ENCODE measurements at places on chromosomes 3 and 15. TPM values are rescaled to one million over a fixed set of nuclear protein-coding genes. Genes with fewer than 3 reads are reported as not detected.

GRCh38 chr3:114333180-114333922 is 39.5 kb downstream of the TIGIT start:
- DNase-seq = no peak

GRCh38 chr3:136414476-136414875 is 164.3 kb downstream of the PCCB start:
- DNase-seq = no peak

DNA sequence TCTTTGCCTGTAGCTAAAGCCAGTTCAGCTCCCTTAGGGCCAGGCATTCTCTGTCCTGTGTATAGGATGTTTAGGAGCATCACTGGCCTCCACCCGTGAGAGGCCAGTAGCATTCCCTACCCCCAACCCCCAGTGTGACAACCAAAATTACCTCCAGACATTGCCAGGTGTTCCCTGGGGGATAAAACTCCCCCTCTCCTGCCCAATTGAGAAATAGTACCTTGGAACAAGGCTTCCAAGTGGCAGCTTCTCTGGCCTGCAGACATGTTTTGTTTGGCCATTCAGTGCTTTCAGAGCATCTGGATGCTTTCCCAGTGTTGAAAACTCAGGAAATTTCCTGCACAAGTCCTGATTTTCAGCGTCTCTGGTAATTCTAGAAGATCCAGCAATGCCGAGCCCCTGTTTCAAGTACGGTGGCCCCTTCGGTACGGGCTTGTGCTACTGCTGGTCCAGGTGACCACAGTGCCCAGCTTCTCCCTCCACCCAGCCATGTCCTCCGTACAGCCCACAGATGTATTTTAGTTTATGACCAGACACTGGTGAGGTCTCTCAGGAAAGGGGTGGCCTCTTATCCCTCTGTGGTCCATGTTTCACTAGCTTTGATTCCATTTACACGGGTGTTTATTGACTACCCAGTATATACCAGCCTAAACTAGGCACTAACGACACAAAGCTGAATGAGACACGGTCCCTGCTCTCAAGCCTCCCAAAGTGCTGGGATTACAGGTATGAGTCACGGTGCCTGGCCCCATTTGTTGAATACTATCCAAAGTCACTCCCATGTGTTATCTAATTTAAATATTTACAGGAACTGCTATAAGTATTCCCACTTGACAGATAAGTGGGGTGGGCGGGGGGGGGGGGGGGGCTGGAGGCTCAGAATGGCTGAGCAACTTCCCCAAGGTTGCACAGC is 125.4 kb upstream of the RAD18 start:
- DNase-seq = no peak

GRCh38 chr3:43001094-43001553 is 22.0 kb downstream of the GASK1A start:
- peak; percentile 77 for DNase-seq

GRCh38 chr3:50248387-50248786 is 12.4 kb downstream of the GNAI2 start:
- no peak for DNase-seq

DNA sequence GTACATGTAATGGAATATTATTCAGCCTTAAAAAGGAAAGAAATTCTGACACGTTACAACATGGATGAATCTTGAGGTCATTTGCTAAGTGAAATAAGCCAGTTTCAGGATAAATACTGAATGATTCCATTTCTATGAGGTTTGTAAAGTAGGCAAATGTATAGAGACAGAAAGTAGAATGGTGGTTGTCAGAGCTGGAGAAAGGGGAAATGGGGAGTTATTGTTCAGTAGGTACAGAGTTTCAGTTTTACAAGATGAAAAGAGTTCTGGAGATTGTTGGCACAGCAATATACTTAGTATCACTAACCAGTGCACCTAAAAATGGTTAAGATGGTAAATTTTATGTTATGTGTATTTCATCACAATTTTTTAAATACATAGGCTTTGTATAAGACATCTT is 60.6 kb downstream of the USP8 start:
- no peak for DNase-seq

- no peak for DNase-seq
Observed at GRCh38 chr3:42353631-42354030, 56.8 kb downstream of the LYZL4 start.

- DNase-seq = no peak
Observed at GRCh38 chr3:1962396-1963088, 136.1 kb upstream of the CNTN4 start.

DNA sequence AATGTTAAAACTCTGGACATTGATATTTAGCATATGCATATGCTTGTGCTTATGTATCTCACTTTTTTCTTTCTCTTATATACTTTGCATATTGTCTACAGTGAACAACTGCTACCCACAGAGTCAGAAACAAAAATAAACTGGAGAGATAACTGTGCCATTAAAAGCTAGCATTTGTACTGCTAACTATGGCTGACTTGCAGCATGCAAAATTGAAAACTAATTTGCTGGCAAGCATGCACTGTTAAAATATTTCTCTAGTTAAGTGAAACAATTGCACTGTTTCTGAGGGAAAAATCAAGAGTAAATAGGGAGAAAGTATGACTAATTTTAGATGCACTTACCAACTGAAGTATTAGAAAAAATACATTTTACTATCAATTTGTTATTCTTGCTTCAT is 177.8 kb downstream of the CBLB start:
- DNase-seq = no peak

DNA sequence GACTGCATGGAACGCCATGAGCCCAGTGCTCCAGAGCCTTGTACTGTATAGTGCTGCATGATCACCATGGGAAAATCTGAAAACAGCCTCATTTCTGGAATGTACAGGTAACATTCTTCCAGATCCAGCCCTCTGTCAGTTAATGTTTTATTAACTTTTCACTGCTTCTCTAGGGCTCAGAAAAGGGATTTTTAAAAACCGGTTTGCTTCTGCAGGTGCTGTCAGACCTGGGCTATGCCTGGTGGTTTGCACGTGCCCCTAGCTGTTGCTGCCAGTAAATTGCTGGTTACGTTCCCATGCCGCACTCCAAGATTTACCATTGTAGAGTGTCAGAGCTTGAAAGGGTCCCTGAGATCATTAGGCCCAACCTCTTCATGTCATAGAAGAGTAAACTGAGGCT is 9.0 kb downstream of the SNAPC5 start:
- DNase-seq = no peak

The KCNMB3 gene
- 6.0 TPM for polyA plus RNA-seq

The SPESP1 gene
- 6.3 TPM for polyA plus RNA-seq

All from right renal pelvis (tissue), 4 donors.